SIG-M5 (cell line): ENCODE measurements at places on chromosomes 5 and 9.

DNA sequence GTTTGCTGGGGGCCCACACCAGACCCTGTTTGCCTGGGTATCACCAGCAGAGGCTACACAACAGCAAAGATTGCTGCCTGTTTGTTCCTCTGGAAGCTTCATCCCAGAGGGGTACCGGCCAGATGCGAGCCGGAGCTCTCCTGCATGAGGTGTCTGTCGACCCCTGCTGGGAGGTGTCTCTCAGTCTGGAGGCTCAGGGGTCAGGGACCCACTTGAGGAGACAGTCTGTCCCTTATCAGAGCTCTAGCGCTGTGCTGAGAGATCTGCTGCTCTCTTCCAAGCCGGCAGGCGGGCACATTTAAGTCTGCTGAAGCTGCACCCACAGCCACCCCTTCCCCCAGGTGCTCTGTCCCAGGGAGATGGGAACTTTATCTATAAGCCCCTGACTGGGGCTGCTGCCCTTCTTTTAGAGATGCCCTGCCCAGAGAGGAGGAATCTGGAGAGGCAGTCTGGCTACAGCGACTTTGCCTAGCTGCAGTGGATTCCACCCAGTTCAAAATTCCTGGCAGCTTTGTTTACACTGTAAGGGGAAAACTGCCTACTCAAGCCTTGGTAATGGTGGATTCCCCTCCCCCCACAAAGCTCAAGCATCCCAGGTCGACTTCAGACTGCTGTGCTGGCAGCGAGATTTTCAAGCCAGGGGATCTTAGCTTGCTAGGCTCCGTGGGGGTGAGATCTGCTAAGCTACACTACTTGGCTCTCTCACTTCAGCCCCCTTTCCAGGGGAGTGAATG, 206.0 kb upstream of the TLX3 start:
- no peak for DNase-seq

DNA sequence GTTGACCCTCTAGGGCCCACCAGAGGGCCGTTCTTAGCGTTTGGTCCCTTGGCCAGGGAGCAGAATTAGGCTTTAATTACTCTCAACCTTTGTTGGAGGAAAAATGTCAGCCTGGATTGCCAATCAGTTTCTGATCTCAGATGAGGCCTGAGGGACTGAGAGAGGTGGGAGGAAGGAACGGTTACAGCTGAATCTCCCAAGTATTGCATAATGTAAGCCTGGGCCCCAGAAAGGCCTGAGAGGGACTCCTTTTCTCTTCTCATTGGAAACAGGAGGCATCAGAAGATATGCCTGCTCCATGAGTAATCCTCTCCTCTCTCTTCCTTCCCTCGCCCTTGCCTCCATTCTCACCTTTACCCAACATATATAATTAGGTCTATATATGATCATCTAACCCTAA, 105.7 kb downstream of the INSYN2B start:
- no peak for DNase-seq

DNA sequence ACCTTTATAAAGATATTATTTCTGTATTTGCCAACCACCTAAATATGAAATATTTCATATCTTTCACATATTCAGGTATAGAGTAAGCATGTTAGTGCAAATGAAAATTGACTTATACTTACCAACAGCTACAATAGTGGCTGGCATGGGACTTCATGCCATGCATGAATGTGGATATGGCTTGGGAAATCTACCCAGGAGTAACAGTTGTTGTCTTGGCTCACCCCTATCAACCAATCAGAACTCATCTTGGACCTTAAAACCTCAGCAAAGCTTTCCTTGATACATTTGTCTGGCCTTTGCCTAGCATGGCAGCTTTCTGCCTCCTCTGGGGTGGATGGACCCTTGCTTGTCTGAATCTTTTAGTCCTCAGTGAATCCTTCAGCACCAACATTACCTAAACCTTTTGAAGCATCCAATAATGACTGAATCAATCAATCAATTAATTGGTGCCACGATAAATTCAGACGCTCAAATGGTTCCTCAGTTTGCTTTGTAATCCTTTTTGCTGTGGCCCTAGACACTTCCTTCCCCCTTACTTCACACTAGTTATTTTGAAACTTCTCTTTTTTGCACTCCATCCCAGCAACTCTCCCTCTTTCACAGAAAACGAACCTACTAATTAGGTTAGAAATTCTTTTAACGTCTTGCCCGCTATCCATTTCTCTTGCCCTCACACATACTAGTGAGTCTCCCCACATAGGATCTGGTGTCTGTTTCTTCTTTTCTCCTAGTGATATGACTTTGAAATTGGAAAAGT, 132.3 kb upstream of the ZNF608 start:
- DNase-seq = no peak

GRCh38 chr5:75690669-75691068, 26.6 kb downstream of the POC5 start:
- no peak for DNase-seq

DNA sequence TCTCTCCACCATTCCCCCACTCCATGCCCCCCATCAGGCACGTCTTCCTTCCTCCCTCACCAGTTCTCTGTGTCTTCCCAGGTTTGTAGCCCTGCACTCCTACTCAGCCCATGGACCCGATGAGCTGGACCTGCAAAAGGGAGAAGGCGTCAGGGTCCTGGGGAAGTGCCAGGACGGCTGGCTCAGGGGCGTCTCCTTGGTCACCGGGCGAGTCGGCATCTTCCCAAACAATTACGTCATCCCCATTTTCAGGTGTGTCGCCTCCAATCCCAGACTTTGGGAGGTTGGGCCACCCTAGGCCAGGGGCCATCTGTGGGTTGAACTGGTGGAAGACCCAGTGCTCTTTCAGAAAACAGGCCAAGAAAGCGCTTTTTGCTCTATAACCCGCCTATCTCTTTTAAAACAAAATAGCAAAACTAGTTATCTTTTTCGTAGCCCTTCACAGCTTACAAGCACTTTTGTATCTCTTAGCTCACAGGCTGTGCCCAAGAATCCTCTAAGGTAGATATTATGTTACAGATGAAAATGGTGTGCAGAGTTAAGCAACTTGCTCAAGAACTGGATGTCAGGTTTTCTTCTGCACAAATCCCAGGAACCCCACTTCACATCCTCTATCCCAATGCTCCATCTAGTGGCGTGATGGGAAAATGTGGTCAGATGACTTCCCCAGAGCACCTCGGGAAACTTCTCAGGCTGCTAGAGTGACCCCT, 56.2 kb downstream of the PLAC8L1 start:
- no peak for DNase-seq

GRCh38 chr5:122400341-122400740, 88.3 kb downstream of the SNCAIP start:
- no peak for DNase-seq
